Prostate gland (tissue), 2 donors: ENCODE measurements at places on chromosomes 7 and 10. TPM values are rescaled to one million over a fixed set of nuclear protein-coding genes. Genes with fewer than 3 reads are reported as not detected.

Gene TFPI2
- 10.3 TPM for total RNA-seq

Gene FXYD4
- total RNA-seq, result not detected

GRCh38 chr7:52294942-52295341 lies 740.5 kb upstream of the POM121L12 start:
- H3K27me3 ChIP-seq, result no peaks in the 10 kb centered on the region
- DNase-seq, result no peak
- no peaks in the 10 kb centered on the region for H3K36me3 ChIP-seq
- H3K27ac ChIP-seq, result no peak overlapping the region
- no peak overlapping the region for H3K4me3 ChIP-seq
- H3K4me1 ChIP-seq, result no peaks in the 10 kb centered on the region

GRCh38 chr7:46752881-46753366 lies 829.0 kb downstream of the TNS3 start:
- H3K36me3 ChIP-seq, result no peaks in the 10 kb centered on the region
- no peaks in the 10 kb centered on the region for H3K27me3 ChIP-seq
- no peak overlapping the region for H3K4me3 ChIP-seq
- no peak for DNase-seq
- no peak overlapping the region for H3K27ac ChIP-seq

GRCh38 chr7:102916426-102916825 lies 3.6 kb downstream of the LRRC17 start:
- no peak overlapping the region for H3K4me3 ChIP-seq
- H3K36me3 ChIP-seq, result no peaks in the 10 kb centered on the region
- DNase-seq, result no peak
- no peak overlapping the region for H3K27ac ChIP-seq

GRCh38 chr7:157445956-157446295 lies 109.1 kb downstream of the DNAJB6 start:
- no peak for DNase-seq
- no peaks in the 10 kb centered on the region for H3K36me3 ChIP-seq
- H3K27ac ChIP-seq, result no peak overlapping the region

DNA sequence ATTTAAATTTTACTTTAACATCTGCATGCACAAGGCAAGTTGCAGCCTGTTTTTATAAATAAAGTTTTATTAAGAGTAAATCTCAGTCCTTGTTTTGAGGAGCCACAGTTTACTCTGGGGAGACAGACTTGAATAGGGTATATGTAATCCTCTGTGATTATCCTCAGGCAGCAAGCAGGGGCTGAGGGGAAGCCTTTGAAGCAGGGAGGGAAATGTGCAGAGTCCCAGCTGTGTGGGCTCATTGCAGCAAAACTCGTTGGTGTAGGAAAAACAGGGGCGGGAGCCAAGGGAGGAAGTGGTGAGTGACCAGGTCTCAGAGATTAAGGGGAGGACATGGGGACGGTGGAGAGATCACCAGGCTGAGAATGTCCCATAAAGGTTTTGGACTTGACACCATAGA lies 34.3 kb upstream of the SMC3 start:
- no peak for DNase-seq
- H3K27ac ChIP-seq, result no peak overlapping the region
- H3K27me3 ChIP-seq, result no peaks in the 10 kb centered on the region
- H3K4me1 ChIP-seq, result no peaks in the 10 kb centered on the region
- H3K36me3 ChIP-seq, result no peaks in the 10 kb centered on the region

- peaks cover 3% of the 10 kb centered on the region for H3K27me3 ChIP-seq
- no peaks in the 10 kb centered on the region for H3K36me3 ChIP-seq
- H3K4me3 ChIP-seq, result peak overlapping the region; percentile 20
- no peak for DNase-seq
- H3K4me1 ChIP-seq, result peaks cover 6% of the 10 kb centered on the region
These were observed 256.3 kb downstream of the OTUD1 start for GRCh38 chr10:23694921-23695824.
